Activated CD4-positive, alpha-beta T cell treated with anti-CD3 and anti-CD28 coated beads for 24 hours (primary cell): ENCODE measurements at places on chromosomes 11 and 22.

- DNase-seq = no peak
Measured at GRCh38 chr22:36586852-36587251, 57.9 kb upstream of the EIF3D start.

GRCh38 chr11:124543145-124543544, 309 bp downstream of the OR8B12 start:
- DNase-seq = no peak

DNA sequence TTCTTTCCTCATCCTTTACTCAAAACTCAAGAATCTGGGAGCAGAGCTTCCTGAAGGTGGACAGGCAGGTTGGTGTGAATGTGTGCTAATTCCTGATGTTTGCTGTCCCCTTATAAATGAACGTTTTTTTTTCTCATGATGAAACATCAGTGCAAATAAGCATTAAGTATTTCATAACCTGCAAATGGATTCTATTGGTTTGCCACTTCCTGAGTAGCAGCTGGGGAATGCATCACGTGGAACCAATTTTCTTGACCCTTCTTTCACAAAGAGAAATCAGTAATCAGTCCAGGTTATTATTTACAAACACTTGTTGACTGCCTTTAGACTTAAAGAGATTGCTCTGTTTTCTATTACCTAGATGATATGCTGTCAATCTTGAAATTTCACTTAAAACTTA, 40.1 kb upstream of the SCN3B start:
- DNase-seq = no peak

DNA sequence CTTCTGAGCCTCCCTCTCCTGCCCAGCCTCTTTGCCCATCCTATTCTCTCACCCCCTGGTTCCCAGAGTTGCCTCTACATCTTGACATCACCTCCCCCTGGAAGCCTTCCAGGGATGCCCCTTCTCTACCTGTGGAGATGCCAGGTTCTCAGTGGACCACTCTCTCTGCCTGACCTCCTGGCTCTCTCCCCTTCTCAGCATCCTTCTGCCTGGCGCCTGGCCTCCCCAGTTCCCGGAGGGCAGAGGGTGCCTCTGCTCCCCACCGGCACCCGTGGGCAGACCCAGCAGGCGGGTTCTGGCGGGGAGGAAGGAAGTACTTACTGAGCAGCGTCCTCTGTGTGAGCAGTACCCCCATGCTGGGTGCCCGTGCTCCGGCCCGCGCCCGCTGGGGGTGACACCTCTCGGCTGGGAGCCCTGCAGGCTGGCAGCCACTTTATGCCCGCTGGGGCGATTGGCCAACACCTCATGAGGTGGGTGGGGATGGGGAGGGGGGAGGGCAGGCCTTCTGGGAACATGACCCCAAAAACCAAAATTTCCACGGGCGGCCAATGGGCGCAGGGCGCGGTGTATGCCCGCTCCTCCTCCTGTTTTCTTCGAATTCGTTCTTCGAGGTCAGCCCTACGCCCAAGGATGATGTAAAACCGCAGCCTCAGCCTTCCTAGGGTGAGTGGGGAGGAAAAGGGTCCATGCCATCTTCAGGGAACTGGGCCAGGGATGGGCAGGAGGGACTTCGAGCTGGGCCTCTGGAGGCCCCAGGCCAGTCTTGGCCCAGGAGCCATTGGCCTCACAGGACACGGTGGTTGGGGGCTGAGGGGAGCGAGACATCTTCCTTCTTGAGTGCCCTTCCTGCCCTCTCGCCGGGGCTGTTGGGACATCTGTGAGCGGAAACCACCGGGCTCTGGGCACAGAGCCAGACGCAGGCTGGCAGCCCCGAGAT, at the start of gene OSM:
OSM (minus strand) TSS at position 407 of the 937 bp plus-strand sequence; CDS start at position 355, 52 bp downstream.
- peak; percentile 44 for DNase-seq

DNA sequence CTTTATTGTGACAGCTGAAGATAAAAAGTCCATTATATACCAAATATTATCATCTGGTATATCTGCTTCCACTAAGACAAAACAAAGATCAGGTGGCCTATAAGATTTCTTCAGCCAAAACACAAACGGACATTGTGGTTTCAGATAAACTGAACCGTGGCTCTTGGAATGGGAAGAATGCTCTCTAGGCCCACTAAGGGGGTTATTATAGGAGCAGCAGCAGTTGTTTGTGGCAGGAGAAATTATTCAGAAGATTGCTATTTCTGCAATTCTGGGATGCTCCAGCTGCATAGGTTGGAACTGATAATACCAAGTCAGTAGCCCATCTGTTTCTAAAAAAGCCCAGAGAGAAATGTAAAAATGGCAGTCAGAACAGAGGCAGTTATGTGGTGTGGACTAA, 145.3 kb downstream of the NCAM1 start:
- no peak for DNase-seq
